ENCODE measurements at places on chromosomes 1 and 21.

GRCh38 chr1:8551613-8552489 is 233.9 kb downstream of the SLC45A1 start:
- no peak for DNase-seq

GRCh38 chr1:9121496-9122409 is 7.1 kb downstream of the GPR157 start:
- peak; percentile 78 for DNase-seq

- DNase-seq = no peak
Observed at GRCh38 chr21:44499631-44500030, 40.4 kb downstream of the KRTAP10-1 start.

DNA sequence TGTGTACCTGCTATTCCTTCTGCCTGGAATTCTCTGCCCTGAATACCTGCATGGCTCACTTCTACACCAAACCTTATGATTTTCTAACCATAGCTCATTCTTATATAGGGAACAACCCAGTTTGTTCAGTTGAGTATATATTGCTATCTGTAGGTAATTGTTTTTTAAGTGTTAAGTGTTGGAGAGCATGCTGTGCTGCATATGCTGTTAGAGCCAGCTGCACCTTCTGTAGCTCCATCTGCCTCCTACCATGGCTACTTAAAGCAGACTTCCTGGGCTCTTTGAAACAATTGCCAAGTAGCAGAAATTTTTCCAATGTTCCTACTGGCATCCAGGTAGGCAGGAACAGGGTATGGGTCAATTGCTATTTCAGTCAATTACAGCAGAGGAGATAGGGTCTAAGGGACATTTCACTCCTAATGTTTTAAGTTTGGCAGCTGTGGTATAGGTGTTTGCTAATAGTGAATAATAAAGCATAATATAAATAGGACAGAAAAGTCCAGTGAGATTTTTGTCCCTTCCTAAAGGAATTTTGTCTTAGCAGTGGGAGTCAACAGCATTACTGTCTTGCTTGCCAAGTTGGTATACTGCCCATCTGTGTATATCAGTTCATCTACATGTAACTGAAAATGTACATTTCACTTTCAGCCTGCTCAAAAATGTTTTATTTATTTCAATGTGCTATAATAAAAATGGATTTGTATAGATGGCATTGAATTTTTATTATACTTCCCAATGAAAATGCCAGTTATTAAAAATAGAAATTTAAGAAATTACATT is 34.0 kb upstream of the C1orf115 start:
- no peak for DNase-seq

GRCh38 chr1:151805066-151805820 is at the start of gene LINGO4:
LINGO4 (minus strand) TSS chr1:151805419; CDS start chr1:151802704, 2,715 bp downstream.
- DNase-seq = no peak

GRCh38 chr1:241957692-241958494 is at the start of gene BECN2:
BECN2 (plus strand) TSS chr1:241957767; CDS start chr1:241957767, 0 bp downstream.
- no peak for DNase-seq

- no peak for DNase-seq
Observed at GRCh38 chr21:42032968-42033367, 22.8 kb upstream of the ZBTB21 start.

GRCh38 chr21:35699361-35699760 is 361.0 kb downstream of the SETD4 start:
- DNase-seq = no peak

DNA sequence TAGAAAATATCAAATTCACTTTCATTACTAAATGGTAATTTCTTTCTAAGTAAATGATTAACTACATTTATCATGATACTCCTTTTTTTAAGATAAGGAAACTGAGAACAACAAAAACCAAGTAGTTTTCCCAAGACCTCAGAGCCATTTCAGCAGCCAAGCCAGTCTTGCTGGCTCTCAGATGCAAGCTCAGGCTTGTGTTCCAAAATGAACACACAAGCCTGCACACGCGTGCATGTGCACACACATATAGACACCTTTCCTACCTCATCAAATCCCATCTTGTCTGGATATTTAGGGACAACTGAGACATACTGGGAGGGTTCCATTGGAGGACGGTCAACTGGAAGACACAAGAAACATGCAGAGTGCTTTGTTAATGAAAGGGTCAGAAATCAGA is 83.0 kb downstream of the COLGALT2 start:
- DNase-seq = no peak

GRCh38 chr1:36161641-36162531 is 5.9 kb downstream of the MAP7D1 start:
- DNase-seq = peak; percentile 66
